NCI-H748 treated with DMSO at 0.1 percent for 48 hours (cell line): ENCODE measurements at places on chromosomes 11 and 22.

DNA sequence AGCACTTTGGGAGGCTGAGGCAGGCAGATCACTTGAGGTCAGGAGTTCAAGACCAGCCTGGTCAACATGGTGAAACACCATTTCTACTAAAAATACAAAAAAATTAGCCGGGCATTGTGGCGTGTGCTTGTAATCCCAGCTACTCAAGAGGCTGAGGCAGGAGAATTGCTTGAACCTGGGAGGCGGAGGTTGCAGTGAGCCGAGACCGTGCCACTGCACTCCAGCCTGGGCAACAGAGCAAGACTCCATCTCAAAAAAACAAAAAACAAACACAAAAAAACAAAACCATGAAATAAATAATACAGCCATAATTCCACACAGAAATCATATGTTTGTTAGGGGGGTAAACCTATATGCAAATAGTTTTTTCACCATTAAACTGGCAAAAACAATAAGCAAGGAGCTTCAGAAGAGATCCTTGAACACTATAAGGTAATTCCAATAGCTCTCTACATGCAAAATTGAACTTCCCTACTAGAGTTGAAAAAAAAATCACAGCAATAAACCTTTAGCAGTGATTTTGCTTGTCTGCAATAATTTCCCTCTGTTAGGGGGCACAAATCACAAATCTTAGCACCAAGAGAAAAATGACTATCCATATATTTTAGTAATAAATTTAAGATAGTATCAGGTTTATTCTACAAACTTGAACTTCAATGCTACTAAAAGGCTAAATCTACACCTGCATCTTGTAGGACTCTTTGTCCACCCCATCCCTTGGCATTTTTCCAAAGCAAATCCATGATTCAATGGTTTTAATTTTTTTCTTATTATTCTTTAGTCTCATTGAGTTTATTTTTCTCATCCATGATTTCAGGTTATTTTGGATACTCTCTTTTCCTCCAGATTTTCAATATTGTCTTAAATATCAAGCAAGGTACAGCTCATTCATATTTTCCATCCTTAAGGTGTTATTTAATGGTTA, 3.9 kb downstream of the CSTF3 start:
- DNase-seq: no peak

DNA sequence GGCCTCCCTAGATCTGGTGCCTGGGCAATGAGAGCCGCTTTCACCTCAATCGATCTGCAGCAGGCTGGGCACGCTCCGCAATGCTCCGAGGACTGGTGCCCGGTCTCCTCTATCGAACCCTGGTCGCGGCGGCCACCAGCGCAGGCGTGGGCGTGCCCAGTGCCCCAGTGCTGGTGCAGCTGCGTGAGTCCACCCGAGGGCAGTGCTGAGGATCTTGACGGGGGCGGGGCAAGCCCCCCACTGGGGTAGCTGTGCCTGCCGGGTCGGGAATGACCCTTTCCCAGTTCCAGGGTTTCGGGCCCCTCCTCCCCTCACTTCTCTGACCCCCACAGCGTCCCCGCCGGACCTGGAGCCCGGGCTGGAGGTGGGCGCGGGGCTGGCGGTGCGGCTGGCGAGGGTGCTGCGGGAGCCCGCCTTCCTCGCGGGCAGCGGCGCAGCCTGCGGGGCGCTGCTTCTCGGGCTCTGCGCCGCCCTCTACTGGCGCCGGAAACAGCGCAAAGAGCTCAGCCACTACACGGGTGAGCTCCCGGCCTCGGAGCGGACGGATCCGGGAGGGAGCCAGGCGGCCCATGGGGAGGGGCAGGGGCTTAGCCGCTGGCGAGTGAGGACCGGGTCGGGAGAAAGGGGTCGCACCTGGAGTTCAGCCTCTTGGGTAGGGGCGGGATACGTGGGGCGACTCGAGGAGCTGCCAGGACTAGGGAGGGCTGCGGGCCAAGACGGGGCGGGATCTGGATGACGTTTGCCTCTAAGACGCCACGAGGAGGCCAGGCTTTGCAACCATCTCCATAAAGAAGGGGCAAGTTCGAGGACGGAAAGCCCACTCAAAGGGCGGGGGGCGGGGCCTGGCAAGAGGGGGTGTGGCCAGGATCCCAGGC, 10.9 kb downstream of the ROBO3 start:
- peak; percentile 27 for DNase-seq

DNA sequence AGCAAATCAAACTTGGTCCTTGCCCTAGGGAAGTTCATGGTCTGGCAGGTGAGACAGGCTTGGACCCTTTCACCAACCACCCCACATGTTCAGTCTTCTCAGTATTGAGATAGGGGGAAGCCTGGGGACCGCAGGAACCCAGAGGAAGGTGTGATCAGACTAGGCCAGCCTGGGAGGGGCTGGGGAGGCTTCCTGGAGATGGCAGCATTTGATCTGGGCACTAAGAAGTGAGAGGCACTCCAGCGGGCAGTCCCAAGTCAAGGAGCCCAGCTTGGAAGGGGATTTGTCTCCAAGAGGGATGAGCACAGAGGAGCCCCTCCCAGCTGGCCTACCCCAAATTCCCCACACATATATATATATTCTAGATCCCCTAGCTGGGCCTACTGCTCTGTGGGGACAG, 5.4 kb downstream of the LRRC32 start:
- no peak for DNase-seq

GRCh38 chr11:69869311-69869939, 50.2 kb upstream of the FGF3 start:
- no peak for DNase-seq

GRCh38 chr22:46740910-46741780, 3.1 kb upstream of the CERK start:
- DNase-seq: no peak

DNA sequence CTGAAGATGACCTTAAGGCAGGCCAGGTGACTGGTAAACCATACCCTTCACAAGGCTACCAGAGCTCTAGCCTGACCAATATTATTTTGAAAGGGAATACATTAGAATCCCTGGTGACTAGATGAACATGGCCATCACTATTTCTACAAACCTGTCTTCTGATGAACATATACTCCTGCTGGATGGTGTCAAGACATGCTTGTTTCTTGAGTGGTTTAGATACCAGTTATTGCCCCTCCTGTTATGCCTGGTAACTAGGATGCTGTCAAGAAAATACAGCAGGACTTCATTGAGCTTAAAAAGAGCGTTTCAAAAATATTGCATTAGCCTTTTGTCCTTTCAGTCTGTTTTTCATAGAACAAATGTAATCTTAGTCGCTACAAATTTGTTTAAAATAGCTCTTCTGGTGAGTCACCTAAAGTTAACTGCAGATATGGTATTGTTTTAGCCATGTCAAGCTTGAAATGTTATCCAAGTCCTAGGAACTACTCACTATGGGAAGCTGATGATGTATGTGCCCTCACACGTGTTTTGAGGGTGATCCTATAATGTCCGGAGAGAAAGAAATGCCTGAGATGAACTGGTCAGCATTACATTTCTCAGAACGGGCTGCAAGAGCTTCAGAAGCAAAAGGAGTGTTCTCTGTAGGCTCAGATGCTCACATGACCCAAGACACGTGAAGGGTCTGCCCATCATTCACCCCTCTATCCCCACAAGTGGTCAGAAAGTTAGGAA, 20.6 kb downstream of the ADM start:
- DNase-seq: no peak

- peak; percentile 78 for DNase-seq
Observed at GRCh38 chr11:105609832-105610781, at the start of gene GRIA4. TSS of gene GRIA4 (plus strand) at chr11:105610073. CDS start at chr11:105610998, 925 bp downstream.

GRCh38 chr11:5123802-5124521, 14.2 kb downstream of the OR52A5 start:
- DNase-seq: peak; percentile 54

GRCh38 chr11:114110952-114111947, 51.7 kb downstream of the ZBTB16 start:
- no peak for DNase-seq

DNA sequence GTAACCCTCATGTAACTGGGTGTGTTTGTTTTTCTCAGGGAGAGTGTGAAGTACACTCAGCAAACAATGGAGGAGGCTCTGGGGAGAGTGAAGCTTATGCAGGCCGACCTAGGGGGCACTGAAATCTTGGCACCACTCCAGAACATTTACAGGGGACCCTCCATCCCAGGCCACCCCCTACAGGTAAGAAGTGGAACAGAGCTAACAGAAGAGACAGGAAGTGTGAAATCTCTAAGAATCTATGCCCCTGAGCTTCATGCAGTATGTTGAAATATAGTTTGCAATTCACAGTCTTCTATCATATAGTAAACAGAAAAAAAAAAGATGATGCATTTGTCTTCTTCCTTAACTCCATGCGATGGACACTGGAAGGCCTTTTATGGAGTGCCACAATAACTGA, 8.4 kb downstream of the VWA5A start:
- DNase-seq: peak; percentile 4

GRCh38 chr11:11895672-11896071, 53.9 kb downstream of the USP47 start:
- no peak for DNase-seq

- peak; percentile 30 for DNase-seq
Observed at GRCh38 chr22:25419247-25420113, 145.0 kb upstream of the GRK3 start.

DNA sequence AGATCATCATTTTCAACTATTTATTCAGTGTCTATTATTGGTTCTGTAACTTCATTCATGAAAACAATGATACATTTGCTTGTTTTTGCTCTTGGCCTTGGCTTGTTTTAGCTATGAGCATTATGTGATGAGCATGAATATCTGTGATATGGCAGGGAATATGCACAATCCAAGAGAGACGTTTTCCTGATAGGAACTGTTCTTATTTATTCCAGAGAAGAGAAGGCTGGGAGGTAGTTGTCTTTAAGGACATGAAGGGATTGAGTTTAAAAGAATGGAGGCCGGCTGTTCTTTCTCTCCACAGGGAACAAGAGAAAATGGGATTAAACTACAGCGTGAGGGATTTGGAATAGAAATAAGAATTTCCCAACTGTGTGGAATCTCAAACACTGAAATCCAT, 30.3 kb downstream of the BLID start:
- DNase-seq: no peak
